ENCODE measurements at places on chromosomes 12 and 14. TPM values are rescaled to one million over a fixed set of nuclear protein-coding genes. Genes with fewer than 3 reads are reported as not detected.
A peak's percentile ranks its signal among the peaks of the same experiment; 100 is the strongest.

The JPH4 gene
- 0.99 TPM for total RNA-seq

The RNASE3 gene
- total RNA-seq: not detected

The PIWIL1 gene
- not detected for total RNA-seq

The PPP1R13B gene
- 36.3 TPM for total RNA-seq

The AQP6 gene
- total RNA-seq: not detected

The B3GNT4 gene
- total RNA-seq: not detected

The SMIM41 gene
- total RNA-seq: 0.26 TPM

The KLRC3 gene
- total RNA-seq: not detected

The KRT80 gene
- 10.2 TPM for total RNA-seq

The SERPINA5 gene
- 101 TPM for total RNA-seq

The CCDC177 gene
- not detected for total RNA-seq

GRCh38 chr12:110501399-110501751 lies 536 bp downstream of the VPS29 start:
- H3K36me3 ChIP-seq: no peaks in the 10 kb centered on the region
- DNase-seq: peak; percentile 59
- H3K4me1 ChIP-seq: peaks cover 27% of the 10 kb centered on the region
- no peaks in the 10 kb centered on the region for H3K27me3 ChIP-seq
- H3K4me3 ChIP-seq: peak overlapping the region; percentile 79

DNA sequence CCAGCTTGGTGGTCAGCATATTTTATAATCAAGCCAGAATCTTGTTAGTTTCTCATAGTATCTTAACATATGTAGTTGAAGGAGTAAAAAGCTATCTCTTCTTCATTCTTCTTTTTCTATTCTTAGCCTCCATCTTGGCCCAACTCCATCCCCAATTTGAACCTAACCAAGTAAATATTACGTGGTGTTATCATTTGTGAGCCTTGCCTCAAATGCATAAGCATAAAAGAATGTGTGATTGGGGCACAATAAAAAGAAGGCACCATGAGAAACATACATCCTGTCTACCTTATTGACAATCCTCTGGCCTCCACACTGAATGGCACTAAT lies 181.4 kb upstream of the BMP4 start:
- H3K27ac ChIP-seq: no peak overlapping the region
- no peaks in the 10 kb centered on the region for H3K36me3 ChIP-seq
- no peaks in the 10 kb centered on the region for H3K27me3 ChIP-seq
- no peaks in the 10 kb centered on the region for H3K4me1 ChIP-seq
- no peak for DNase-seq

DNA sequence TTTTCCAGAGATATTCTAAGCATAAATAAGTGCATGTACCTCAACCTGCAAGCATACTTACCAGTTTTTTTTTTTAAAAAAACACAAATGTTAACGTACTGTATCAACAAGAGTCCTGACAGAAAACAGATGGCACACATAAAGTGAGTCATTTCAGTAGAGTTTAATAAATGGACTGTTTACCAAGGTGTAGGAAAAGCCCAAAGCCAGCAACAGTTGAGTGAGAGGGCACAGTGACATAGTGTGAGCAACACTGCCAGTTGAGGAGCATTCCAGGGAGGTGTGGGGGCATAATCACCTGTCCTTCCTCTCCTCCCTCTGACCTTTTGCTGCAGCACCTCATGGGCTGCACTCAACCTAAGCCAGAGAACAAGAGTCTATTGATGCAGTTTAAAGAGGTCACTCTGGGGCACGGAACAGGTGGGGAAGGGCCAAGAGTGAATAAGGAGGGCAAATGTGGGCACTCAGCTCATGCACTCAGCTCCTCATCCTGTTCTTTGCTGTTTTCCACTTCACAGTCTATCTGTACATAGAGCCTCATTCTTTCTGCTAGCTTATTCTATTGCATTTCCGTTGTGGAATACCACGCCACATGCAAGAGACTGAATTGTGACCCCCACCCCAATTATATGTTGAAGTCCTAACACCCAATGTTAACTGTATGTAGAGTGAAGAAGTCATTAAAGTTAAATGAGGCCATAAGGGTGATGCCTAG lies 29.3 kb downstream of the DHRS2 start:
- no peak overlapping the region for H3K27ac ChIP-seq
- H3K4me1 ChIP-seq: peaks cover 18% of the 10 kb centered on the region
- H3K27me3 ChIP-seq: no peaks in the 10 kb centered on the region
- no peaks in the 10 kb centered on the region for H3K36me3 ChIP-seq

DNA sequence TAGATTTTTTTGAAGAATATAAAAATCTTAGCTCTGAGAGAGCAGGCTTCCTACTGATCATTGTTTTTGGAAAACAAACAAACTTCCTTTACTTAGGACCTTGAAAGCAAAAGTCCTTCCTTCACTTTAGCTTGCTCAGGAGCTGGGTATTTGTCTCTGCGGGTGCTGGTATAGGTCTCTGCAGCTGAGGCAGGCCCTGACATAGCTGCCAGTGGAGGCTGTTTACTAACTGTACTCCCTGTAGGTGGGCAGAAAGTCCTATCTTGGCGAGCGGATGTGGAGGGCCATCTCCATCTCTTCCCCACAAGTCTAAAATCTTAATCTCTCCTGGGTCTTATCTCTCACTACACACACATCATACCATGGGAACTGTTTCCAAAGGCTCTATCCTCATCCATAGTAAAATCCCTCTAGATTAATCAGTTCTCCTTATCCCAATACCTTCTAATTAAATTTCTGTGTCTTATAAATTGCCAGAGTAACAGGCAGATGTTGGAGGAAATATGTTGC lies 4.1 kb upstream of the MIA2 start:
- no peaks in the 10 kb centered on the region for H3K27me3 ChIP-seq
- H3K4me1 ChIP-seq: peaks cover 10% of the 10 kb centered on the region
- DNase-seq: no peak
- H3K27ac ChIP-seq: no peak overlapping the region
- no peaks in the 10 kb centered on the region for H3K36me3 ChIP-seq

GRCh38 chr14:63051301-63051700 lies 6.0 kb upstream of the KCNH5 start:
- no peak for DNase-seq
- no peaks in the 10 kb centered on the region for H3K27me3 ChIP-seq
- H3K27ac ChIP-seq: no peak overlapping the region
- H3K4me1 ChIP-seq: no peaks in the 10 kb centered on the region
- H3K36me3 ChIP-seq: no peaks in the 10 kb centered on the region
- no peak overlapping the region for H3K4me3 ChIP-seq

DNA sequence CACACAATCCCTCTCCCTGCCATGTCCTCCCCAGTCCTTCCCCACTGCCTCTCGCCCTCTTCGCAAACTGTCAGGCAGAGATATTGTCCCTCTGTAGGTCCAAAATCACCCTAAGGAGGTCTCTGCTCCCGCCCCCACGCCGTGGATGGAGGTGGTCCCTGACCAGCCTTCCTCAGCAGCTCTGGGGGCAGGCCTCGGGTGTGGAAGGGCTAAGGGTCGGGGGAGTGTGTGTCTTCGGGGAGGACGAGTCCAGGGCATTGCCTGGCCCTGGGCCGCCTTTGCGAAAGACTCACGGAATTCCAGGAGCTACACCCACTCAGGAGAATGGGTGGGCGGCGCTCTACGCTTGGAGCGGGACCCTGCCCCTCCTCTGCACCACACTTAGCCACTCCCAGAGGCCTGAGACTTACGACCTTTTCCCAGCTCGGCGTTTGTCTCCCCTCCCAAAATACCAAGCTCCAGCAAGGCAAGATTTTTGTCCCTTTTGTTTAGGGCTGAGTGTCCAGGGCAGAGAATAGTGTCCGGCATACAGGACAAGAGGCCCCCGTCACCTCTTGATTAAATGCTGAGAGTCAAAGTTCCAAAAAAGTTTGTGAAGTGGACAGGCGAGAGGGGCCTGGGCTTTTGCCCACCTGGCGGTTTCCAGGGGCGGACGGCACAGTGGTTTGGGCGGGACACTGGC lies 881 bp downstream of the PYGL start:
- peak overlapping the region; percentile 88 for H3K4me3 ChIP-seq
- H3K36me3 ChIP-seq: no peaks in the 10 kb centered on the region
- peaks cover 16% of the 10 kb centered on the region for H3K4me1 ChIP-seq
- peak; percentile 50 for DNase-seq
- no peaks in the 10 kb centered on the region for H3K27me3 ChIP-seq

DNA sequence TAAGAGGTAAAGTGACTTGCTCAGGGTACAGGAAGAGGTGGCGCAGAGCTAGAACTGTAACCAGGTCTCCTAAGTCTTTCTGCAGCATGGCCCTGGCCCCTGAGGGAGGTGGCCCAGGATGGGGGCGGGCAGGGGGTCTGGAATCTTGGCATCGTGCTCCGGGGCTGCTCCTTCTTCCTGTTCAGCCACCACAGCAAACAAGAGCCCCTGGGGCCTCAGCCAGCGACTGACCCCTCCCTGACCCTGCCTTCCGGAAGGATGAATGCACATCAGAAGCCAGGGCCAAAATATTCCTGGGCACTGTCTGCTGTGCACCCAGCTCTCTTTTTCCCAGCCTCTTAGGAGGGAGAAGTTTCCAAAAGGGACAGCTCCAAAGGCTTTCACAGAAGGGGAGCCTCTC lies 242.8 kb downstream of the DPF3 start:
- H3K36me3 ChIP-seq: no peaks in the 10 kb centered on the region
- no peak overlapping the region for H3K4me3 ChIP-seq
- H3K27ac ChIP-seq: no peak overlapping the region
- H3K4me1 ChIP-seq: no peaks in the 10 kb centered on the region
- no peaks in the 10 kb centered on the region for H3K27me3 ChIP-seq
- no peak for DNase-seq

- H3K27ac ChIP-seq: no peak overlapping the region
- H3K4me3 ChIP-seq: no peak overlapping the region
- no peaks in the 10 kb centered on the region for H3K36me3 ChIP-seq
- no peaks in the 10 kb centered on the region for H3K27me3 ChIP-seq
- no peaks in the 10 kb centered on the region for H3K4me1 ChIP-seq
These were observed 583.5 kb upstream of the TBX3 start for GRCh38 chr12:115267464-115267863.

DNA sequence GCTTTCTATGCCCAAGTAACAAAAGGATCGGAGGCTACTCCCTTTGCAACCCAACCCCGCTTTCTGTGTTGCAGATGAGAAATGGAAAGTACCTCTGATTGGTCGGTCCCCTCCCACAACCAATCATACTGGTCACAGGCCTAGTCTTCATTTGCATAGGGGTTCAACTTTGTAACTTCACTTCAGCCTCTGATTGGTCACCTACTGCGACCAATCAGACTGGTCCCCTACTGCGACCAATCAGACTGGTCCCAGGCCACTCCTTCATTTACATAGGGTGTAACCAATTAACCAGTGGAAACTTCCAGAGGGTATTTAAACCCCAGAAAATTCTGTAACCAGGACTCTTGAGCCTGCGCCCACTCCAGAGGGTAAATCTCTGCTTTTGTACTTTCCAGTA lies 906.4 kb upstream of the TMEM132C start:
- H3K4me1 ChIP-seq: no peaks in the 10 kb centered on the region
- H3K27me3 ChIP-seq: no peaks in the 10 kb centered on the region
- no peak overlapping the region for H3K4me3 ChIP-seq

DNA sequence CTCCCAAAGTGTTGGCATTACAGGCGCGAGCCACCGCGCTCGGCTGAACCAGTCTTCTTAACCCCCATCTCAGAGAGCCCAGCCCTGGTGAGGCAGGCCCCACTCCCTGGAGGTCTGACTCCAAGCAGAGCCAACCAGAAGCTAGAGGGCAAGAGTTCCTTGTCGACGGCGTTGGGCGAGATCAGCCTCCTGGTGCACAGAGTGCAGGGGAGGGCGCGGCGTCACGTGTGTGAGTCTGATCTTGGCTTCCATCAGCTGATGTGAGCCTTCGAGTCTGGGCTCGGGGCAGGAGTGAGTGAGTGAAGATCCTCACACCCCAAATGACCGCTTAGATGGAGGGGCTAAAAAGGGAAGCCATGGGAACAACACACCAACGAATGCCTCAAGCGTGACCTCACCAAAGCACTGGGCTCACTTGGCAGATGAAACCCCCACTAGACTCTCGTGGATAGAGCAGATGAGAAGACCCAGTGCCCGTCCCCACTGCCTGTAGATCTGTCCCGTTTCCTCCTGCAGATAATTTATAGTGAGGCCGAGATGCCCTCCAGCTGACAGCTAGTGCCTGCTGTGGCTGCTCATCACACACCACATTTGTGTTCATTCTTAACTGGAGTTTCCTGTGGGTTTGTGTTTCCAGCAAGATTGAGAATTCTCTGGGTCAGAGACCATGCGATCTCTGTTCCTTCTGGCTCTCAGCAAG lies 28.6 kb upstream of the ADGRD1 start:
- DNase-seq: no peak
- no peaks in the 10 kb centered on the region for H3K36me3 ChIP-seq
- H3K4me1 ChIP-seq: no peaks in the 10 kb centered on the region

GRCh38 chr14:96242126-96242525 lies 13.9 kb upstream of the BDKRB1 start:
- no peaks in the 10 kb centered on the region for H3K27me3 ChIP-seq
- no peaks in the 10 kb centered on the region for H3K36me3 ChIP-seq
- no peaks in the 10 kb centered on the region for H3K4me1 ChIP-seq
- H3K27ac ChIP-seq: no peak overlapping the region
- H3K4me3 ChIP-seq: no peak overlapping the region

DNA sequence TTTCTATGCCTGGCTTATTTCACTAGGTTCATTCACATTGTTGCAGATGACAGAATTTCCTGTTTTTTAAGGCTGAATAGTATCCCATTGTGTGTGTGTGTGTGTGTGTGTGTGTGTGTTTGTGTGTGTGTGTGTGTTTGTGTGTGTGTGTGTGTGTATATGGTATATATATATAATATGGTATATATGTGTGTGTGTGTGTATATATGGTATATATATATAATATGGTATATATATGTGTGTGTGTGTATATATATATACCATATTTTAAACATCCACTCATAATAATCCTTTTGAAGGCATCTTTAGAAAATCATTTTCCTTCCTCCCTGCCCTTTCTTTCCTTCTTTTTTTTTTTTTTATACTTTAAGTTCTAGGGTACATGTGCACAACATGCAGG lies 5.0 kb upstream of the CCDC198 start:
- peaks cover 10% of the 10 kb centered on the region for H3K4me1 ChIP-seq
- H3K4me3 ChIP-seq: no peak overlapping the region
- DNase-seq: no peak
- no peaks in the 10 kb centered on the region for H3K27me3 ChIP-seq
- no peaks in the 10 kb centered on the region for H3K36me3 ChIP-seq

DNA sequence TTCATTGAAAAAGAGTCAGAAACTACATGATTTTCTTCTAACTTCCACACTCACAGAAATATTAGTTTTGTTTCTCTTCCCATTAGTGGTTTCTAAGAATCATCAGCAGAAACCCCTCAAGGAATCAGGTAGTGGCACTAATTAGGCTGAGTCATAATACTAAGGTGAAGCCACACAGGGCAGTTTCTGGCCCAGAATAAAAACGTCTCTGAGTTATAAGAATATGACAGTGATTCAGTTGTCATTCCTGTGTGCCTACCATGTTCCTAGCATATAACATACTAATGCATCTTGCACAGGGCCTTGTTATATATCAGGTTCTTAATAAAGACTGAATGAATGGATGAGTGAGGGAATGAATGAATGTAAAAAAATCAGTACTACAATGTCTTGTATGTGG lies 206.0 kb upstream of the PLEKHG7 start:
- H3K4me1 ChIP-seq: peaks cover 4% of the 10 kb centered on the region
- no peaks in the 10 kb centered on the region for H3K27me3 ChIP-seq
- H3K27ac ChIP-seq: no peak overlapping the region
- DNase-seq: no peak

DNA sequence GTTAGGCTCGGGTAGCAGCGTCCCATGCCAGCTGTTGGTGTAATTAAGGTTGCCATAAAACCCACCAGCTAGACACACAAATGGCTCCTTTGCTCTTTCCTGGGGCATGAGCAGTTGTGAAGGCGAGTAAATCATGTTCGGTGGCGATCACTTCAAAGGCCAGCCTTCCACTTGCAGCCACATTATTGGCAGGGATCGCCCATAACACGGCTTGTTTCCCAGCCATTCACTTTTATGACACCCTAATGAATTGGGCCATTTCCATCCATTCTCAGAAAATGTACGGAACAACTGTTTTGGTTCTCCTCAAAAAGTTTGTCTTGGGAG lies 63.4 kb downstream of the BEGAIN start:
- peaks cover 4% of the 10 kb centered on the region for H3K36me3 ChIP-seq
- no peak for DNase-seq
- H3K27me3 ChIP-seq: no peaks in the 10 kb centered on the region
- H3K4me3 ChIP-seq: no peak overlapping the region
- H3K4me1 ChIP-seq: peaks cover 5% of the 10 kb centered on the region

All from body of pancreas (tissue), 4 donors.